ENCODE measurements at places on chromosomes 13 and 19.

- DNase-seq: no peak
Measured at GRCh38 chr13:111517641-111518010, 197.2 kb downstream of the TEX29 start.

DNA sequence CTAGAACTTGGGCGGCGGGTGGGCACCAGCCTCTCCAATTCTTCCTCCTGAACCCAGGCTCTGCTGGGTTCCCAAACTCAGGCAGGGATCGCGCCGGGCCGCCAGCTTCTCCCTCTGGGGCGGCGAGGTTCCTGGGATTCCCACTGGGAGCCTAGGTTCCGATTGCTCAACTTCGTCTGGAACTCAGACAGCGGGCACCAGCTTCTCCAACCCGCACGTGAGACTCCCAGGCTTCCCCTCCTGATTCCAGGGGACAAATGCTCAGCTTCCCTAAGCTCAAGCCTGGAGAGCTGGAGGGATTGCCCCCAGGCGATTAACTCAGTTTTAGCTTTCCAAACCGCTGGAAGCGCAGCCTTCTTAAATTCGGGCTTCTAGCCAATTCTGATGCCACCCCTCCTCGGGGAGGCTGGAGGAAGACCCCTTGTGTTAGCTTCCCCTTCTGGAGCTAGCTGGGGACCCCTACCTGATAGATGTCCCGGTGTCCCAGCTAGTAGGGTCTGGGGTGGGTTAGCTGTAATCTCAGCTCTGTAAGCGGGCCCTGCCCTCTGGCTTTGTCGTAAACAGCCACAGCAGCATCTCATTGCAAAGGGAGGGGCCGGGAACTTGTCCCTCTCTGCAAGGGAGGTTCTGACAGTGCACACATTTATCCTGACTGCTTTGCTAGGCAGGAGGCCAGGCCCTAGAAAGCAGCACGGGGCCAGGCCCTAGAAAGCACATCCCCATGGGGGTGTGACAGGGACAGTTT, 671 bp downstream of the MCOLN1 start:
- no peak for DNase-seq

GRCh38 chr13:68938639-68939038, 1169.0 kb upstream of the ATXN8OS start:
- no peak for DNase-seq

DNA sequence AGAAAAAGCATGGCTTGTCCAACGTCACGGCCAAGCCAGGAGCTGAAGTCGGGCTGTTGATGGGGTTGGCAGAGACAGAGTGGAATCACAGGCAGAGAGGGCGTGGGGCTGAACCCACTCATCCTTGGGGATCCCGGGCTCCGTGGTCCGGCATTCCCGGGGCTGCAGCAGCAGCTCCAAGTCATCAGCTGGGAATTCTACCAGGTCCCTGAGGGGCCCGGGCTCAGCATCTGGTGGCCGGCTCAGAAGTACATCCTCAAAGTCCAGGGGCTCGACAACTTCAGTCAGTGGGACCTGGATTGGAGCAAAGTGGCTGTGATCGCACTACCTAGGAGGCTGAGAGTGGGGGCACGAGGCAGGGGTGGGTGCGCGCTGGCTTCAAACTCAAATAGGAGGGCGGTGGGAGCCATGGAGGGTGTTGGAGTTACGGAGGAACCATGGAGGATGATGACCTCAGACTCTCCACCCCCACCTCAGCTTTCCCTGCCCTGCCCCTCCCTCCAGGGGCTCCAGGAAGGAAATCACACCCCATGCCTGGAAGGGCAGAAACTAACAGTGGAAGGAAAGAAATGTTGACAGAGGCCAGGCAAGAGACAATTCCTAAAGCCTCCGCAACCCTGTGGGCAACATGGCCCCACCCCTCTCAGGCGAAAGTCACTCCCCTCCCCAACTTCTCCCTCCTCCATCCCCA, 9.5 kb downstream of the DOCK6 start:
- DNase-seq: no peak

- no peak for DNase-seq
Measured at GRCh38 chr13:113915786-113916329, 52.0 kb upstream of the GAS6 start.

DNA sequence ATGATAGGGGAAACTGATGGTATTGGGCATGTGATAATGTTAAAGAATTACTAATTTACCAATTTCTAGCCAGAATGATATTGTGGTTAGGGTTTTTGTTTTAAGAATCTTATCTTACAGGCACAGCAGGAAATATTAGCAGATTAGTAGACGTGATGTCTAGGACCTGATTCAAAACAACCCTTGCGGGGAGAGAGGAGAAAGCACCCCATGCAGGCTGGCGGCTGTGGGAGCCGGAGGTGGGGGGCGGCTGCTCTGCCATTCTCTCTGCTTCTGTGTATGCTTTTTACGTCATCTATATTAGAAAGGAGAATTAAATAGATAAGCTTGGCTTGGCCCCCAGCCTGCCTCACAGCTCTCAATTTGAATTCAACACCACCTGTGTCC, 41.5 kb downstream of the MLLT1 start:
- DNase-seq: no peak

Data from cerebellar cortex (tissue), 1 donor.